ENCODE measurements at places on chromosomes 7 and 10.

- DNase-seq: no peak
Measured at GRCh38 chr7:78576236-78576635, 777.7 kb downstream of the PHTF2 start.

- no peak for DNase-seq
Measured at GRCh38 chr10:128001849-128002248, 94.9 kb downstream of the PTPRE start.

- no peak for DNase-seq
Measured at GRCh38 chr10:114743521-114744231, 77.9 kb upstream of the FHIP2A start.

GRCh38 chr7:30907527-30908267, 4.0 kb upstream of the AQP1 start:
- DNase-seq: no peak

GRCh38 chr7:113582471-113582870, 336.3 kb downstream of the PPP1R3A start:
- DNase-seq: no peak

- DNase-seq: no peak
Measured at GRCh38 chr10:116245156-116245555, 27.9 kb downstream of the GFRA1 start.

DNA sequence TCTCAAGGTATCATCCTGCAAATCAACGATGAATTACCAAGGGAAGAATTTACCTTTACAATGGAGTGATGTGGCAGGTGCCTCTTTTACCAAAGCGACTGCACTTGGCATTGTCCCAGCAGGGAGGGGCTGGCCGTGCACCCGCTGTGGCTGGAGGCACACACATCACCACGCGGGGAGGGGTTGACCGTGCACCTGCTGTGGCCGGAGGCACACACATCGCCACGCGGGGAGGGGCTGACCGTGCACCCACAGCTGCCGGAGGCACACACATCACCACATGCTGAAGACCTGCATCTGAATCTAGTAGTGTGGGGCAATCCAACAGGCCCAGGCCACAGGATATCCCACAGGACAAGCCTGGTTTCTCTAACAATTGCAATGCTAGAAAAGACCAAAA, 493.5 kb downstream of the DNAJB6 start:
- no peak for DNase-seq

DNA sequence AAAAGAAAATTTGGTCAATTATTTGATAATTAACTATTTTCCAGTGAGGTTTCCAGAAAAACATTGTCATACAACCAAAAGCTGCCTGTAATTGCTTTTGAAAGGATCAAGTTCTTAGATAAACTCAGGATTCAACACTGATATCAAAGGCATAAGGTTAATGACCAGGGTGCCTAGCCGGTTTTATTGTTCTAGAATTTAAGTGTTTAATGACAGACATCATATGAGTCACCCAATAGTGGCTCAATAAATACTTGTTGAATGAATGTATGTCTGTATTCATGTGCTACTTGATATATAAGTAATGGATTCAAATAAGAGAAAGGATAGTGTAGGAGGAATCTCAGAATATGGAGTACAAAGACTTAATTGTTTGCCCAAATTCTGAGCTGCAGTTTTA, 196.1 kb upstream of the LRGUK start:
- DNase-seq: no peak

- DNase-seq: no peak
Measured at GRCh38 chr7:91316426-91316825, 52.2 kb downstream of the FZD1 start.

GRCh38 chr10:3779158-3779741, 5.8 kb downstream of the KLF6 start:
- DNase-seq: no peak

GRCh38 chr10:85458324-85458723, 908.3 kb downstream of the GRID1 start:
- no peak for DNase-seq

GRCh38 chr10:24209432-24209771, 464 bp downstream of the KIAA1217 start:
- DNase-seq: no peak

GRCh38 chr7:148185041-148185440, 405.5 kb upstream of the C7orf33 start:
- no peak for DNase-seq

DNA sequence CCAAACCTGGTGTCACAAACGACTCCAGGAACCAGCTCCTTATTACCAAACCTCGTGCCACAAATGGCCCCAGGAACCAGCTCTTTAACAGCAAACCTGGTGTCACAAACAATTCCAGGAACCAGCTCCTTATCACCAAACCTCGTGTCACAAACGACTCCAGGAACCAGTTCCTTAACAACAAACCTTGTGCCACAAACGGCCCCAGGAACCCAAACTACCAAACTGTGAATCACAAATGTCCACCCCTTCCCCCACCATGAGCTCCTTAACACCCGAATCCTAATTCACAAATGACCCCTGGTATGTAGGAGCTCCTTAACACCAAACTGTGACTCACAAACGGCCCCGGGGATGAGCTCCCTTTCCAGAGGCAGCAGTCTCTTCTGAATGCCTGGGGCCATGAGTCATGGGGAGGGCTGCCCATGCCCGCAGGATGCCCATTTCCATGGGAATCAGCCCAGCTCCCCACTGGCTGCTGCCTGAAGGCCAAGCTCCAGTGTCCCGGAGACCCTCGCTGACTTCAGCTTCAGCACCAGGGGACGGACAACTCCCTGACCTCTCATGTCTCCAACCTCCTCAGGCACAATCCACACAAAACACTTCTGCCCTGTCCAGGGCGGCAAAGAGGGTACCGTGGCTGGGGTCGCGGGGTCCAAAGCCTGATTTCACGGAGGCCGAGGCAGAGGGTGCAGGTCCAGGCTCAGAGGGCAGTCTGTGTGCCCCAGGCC, 213.1 kb downstream of the ELFN1 start:
- no peak for DNase-seq

DNA sequence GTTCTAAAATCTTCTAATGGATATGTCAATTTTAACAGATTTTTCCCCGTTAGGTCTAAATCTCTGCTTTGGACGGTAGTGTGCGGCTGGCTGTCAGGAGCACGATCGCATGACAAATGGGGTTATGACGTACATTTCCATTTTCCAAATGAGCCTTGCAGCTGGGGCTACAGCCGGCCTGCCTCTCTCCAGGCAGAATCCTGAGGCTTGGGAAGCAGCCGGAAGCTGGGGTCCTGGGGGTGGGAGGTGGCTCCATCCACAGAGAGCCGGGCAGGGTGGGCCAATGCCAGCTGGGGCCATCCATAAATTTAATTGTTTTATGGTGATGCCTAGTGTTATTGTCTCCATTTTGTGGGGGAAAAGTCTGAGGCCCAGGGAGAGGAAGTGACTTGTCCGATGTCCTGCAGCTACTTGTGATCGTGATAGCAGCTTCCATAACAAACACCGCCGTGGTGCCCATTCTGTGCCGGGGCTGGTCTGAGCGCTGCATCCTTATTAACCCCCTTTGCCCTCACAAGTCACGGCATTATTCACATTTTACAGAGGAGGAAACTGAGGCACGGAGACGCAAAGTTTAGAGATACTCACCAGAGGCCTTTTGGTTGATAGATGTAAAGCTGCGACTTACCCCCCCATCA, 53.0 kb upstream of the EBF3 start:
- DNase-seq: no peak

- no peak for DNase-seq
Measured at GRCh38 chr10:121309164-121309563, 289.1 kb downstream of the FGFR2 start.

- DNase-seq: no peak
Measured at GRCh38 chr7:29565982-29566746, 2.5 kb downstream of the PRR15 start.

DNA sequence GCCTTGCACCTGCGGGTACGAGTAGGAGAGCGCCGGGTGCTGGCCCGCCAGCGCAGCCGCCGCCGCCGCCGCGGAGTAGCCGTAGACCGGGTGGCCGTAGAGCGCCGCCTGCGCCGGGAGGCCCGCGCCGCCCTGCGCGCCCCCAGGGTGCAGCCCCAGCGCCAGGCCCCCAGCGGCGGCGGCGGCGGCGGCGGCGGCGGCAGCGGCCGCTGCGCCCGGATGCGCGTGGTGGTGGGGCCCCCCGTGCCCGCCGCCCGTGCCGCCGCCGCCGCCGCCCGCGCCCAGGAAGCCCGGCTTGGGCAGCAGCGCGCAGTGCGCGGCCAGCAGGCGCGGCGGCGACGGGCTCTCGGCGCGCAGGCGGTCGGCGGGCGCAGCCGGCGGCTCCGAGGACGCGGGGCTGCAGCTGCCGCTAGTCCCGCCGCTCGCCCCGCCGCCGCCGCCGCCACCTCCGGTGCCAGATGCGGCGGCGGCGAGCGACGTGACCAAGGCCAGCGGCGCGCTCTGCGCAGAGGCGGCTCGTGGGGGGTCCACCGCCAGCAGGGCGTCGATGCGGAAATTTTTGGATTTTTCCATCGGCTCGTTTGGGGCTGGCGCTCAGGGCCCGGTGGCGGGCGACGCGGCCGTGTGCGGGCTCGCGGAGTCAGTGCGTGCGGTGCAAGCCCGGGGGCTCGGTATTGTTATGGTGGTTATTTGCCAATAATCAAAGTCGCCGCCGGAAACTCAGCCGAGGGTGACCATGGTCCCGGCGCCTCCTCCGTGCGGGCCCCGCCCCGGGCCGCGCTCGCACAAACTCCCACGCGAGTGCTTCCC, 480 bp downstream of the MNX1 start:
- no peak for DNase-seq

DNA sequence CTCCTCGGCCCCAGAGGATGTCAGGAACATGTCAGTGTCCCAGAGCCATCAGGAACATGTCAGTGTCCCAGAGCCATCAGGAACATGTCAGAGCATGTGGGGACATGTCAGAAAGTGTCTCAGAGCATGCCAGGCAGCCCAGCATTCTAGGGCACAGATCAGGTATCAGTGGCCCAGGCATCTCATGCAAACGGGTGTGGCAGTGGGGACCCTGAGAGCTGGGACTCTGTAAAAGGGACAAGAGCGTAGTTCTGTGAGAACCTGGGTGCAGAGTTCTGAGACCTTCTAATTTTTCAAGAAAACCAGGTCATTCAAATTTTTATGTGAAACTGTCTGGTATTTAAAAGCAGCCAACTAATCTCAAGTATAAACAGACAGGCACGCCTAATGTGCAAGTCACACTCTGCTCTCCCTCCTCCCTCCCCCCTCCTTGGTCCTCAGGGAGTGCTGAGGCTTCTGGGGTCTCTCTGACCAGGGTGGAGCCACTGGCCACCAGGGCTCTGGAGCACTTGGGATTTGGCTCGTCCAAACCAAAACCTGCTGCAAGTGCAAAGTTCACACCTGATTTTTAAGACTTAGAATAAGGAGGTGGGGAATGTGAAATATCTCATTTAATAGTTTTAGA, 64.6 kb downstream of the ALOX5 start:
- no peak for DNase-seq

DNA sequence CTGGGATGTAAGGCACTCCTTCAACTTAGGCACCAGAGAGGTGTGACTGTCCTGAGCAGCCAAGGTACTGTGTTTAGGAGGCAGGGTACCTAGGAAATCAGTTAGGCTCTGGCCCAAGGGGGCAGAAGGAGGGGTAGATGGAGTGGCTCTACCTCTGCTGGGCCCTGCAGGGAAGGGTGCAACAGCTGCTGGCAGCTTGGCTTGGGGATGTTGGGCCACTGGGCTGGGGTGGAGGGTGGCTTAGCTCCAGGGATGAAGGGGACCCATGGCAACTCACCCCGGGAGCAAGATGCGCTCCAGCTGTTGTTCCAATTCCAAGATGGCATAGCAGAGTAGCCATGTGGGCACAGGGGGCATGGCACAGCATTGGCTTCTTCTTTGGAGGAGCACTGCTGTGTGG, 42.1 kb downstream of the NEURL1 start:
- DNase-seq: no peak

DNA sequence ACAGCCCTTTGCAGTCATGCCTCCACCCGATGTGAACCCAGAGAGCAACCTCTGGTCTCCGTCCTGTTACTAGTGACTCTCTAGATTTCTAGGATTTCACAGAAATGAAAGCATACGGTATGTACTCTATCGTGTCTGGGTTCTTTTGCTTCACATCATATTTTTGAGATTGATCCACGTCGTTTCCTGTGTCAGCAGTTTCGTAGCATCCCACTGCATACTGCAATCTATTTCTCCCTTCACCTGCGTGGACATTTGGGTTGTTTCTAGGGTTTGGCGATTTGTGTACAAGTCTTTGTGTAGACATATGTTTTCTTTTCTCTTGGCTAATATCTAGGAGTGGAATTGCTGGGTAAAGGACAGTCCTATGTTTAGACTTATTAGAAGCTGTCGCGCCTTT, 119.8 kb upstream of the PCBD1 start:
- no peak for DNase-seq

GRCh38 chr10:124132876-124133275, 39.5 kb upstream of the CHST15 start:
- DNase-seq: no peak

DNA sequence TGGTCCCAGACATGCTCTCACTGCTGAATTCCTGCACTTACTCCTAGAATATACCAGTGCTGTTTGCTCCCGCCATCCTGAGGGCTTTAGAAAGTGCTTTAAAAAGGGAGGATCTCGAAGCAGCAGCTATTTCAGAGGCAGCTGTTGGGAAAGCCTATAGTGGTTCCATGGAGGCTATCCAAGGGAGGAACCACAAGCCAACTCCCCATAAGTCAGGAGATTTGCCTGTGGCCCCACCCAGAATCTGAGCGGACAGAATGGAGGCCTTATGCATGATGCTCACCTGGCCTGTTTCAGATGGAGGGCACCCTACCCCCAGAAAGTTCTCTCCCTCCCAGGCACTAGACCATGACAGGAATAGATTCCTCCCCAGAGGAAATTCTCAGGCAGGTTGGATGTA, 2.3 kb upstream of the KCNIP2 start:
- DNase-seq: no peak

DNA sequence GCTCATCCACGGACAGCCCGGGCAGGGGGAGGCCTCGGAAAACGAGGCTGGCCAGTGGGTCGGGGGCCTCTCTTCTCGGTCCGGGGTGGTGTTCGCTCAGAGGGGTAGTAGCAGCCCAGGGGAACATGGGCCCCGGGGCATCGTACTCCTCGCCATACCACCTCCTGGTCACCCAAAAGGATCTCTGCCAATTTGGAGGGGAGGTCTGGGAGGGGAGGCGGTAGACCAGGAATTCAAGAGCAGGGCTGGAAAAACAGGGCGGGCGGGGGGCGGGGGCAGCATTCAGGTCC, 67.4 kb downstream of the SLC29A4 start:
- DNase-seq: no peak

DNA sequence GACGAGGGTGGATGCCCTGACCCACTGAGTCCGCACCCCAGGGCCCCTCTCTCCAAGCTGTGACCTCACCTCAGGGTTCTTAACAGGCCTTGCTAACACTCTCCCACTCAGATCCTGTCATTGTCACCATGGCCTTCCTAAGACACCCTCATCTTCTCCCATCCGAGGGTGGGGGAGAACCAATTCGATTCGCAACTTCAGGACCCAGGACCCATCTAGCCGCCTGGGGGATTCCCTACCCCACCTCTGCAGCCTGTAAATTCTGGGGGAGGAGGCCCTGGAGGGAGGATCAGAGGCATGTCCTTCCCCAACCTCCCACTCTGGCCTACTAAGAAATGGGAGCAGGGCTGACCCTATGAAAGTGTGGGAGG, 17.4 kb downstream of the TRIM8 start:
- no peak for DNase-seq

GRCh38 chr7:153217032-153217431, 457.5 kb downstream of the ACTR3B start:
- DNase-seq: no peak
